ENCODE measurements at places on chromosomes 2 and 18.

DNA sequence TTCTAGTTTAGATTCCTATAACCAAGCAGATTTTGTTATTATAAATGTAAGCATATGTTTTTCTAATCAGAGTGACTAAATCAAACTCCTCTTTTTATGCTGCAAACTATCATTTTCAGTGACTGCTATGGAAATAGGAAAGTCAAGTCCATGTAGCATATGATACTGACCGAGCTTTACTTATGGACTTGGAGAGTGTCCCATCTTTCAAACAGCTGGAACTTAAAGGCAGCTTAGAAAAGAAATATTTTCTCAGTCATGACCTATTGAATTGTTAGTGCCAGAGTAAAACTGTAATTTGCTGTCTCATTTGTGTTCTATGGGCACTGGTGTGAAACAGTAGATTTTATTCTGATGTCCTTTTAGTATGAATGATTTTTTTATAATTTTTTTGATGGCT, 76.7 kb downstream of the PHLPP1 start:
- DNase-seq: no peak

- no peak for DNase-seq
These were observed 688 bp upstream of the WDR33 start for GRCh38 chr2:127811397-127812321.

GRCh38 chr2:240341064-240341463, 94.4 kb upstream of the GPC1 start:
- no peak for DNase-seq

- DNase-seq: no peak
These were observed 381.7 kb downstream of the NUP35 start for GRCh38 chr2:183505911-183506310.

DNA sequence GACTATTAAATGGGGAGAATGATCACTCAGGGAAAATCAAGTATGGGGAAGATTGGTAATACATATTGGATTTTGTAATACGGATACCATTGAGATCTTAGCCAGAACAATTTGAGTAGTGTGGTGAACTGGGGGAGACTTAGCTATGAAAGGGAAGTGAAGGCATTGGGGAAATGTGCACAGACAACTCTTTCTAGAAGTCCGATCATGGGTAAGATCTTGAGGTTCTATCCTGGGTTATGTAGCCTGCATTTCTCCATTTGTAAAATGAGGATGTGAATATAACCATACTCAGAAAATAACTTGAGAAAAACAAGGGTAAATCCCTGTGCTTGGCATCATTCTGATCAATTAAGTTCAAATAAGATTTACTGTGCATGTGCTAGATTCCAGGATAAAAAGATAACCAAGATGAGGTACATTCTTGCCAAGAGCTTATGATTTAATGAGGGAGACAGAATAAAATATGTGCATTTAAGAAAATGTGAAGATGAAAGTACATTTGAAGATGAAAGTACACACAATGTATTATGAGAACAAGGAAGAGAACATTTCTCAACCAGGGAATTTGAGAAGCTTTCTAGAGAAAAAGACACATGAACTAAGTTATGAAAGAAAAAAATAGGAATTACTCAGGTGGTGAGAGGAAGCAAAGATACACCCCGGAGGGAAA, 49.5 kb downstream of the SLC40A1 start:
- no peak for DNase-seq

DNA sequence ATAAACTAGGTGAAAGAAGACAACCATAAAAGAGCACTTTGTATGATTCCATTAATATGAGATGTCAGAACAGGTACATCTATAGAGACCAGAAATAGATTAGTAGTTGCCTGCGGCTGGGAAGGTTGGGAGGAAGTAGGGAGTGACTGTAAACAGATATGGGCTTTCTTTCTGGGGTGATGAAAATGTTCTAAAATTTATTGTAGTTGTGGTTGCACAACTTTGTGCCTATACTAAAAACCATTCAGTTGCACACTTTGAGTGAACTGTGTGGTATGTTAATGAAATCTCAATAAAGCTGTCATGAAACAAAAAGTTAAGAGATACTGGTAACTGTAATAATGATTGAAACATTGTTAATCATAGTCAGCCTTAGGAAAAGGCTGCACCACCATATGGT, 152.7 kb upstream of the ALPP start:
- DNase-seq: no peak

DNA sequence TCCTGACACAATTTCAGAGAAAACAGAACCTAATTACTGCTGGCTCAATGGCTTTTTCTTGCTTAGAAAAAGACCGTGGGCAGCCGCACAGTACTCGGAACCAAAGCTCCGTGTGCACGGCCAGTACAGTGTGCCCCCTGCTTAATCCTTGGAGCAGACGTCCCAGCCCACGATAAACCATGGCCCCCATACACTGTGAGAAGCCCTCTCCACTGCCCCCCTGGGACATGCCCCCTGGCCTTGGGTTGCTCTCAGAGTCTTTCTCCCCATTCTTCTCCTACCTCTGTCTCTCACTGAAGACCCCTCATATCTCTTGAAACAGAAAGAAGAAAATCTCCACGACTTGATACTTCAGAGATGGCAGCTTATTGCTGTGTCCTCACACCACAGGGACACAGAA, 44.0 kb downstream of the CYP26B1 start:
- DNase-seq: no peak

- no peak for DNase-seq
These were observed 11.1 kb upstream of the EVA1A start for GRCh38 chr2:75571730-75572430.

- DNase-seq: no peak
These were observed 99.0 kb downstream of the SNTG2 start for GRCh38 chr2:1049691-1050090.

- DNase-seq: no peak
These were observed 1286.2 kb downstream of the SUCLG1 start for GRCh38 chr2:83172841-83173240.

GRCh38 chr2:159613091-159613490, 3.3 kb downstream of the BAZ2B start:
- no peak for DNase-seq

GRCh38 chr18:9542924-9543323, 67.6 kb downstream of the RALBP1 start:
- no peak for DNase-seq

DNA sequence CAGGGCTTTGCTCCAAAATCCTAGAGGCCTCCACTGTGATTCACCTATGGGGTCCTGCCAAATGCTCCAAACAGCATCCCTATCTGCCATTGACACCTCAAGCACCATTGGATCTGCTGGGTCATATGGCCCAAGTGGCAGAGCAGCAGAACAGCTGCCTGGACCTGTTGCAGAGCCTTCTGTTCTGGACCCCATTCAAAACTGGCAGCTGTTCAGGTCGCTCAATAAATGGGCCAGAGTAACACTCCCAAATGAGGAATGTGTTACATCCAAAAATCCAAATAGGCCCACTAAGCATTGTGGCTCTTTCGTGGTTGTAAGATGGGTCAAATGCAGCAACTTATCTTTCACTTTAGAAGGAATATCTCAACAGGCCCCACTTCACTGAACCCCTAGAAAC, 783.6 kb downstream of the DCDC2C start:
- no peak for DNase-seq

GRCh38 chr2:25365241-25365640, 23.5 kb upstream of the DNMT3A start:
- DNase-seq: no peak

DNA sequence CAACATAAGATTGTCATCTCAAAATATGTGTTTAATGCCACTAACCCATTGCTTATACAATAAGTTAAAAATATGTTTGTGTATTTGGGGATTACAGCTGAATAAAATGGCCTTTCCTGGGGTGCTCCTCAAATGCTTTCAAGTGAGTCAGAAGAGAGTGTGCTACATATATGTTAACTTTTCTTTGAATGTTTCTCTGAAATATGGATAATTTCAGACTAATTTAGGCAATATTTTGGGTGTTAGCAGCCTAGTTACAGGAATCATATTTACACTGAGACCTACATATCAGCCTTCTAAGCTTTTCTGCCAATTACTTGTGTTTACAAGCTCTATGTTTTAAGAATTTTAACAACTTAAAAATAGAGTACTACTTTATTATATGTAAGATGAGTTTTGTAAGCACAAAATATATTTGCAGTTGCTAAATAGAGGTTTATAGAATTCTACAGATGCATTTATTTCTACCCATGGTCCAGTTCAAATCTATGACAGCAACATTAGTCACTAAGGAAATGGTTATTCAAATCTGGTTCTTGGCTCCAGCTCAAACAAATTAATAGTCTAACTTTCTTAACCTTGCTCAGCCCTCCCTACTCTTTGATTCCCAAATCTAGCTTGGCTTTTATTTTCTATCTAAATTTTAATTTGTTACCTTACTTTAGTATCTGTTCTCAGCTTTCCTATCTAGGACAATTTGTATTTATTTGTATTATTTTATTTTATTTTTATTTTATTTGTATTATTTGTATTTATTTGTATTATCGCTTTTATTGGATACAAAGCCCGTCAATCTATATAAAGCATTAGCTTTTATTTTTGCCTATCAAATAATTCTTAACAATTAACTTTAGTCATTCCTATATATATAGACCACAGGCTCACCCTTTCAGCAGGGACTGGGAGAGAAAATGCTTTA, 48.9 kb downstream of the FSIP2 start:
- no peak for DNase-seq

DNA sequence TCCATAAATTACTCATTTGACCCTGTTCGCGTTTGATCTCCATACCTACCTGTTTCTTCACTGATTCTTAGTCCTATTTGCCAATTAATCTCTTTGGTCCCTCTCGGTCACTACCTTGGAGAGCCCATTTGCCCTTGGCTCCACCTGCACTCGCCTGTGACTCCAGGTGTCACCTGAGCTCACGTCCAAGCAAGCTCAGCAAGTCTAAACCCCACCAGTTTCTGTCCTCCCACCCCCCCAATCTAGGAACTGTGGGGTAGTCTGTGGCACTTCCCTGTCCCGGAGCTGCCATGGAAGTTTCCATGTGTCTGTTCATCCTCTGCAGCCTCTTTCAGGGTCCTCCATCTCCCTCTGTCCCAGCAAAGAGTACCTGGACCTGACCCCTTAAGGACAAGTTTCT, 68.1 kb upstream of the BCL2L11 start:
- DNase-seq: no peak

DNA sequence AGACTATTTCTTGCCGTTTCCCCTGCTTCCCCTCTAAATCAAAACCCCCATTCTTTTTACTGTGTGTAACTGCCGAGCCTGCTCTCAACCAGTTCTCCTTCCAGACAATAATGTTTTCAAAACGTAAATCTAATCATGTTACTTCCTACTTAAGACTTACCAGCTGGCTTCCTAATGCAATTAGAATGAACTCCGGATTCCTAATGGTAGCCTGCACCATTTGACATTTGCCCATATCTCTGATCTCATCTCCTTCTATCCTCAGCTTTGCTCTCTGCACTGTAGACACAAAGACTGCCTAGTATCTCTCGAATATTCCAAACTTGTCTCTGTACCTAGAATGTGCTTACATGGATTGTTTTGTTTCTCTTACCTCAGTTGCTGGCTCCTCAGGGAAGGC, 12.9 kb downstream of the TTL start:
- no peak for DNase-seq

- DNase-seq: no peak
These were observed 25.4 kb upstream of the ATP5MC3 start for GRCh38 chr2:175206866-175207265.

DNA sequence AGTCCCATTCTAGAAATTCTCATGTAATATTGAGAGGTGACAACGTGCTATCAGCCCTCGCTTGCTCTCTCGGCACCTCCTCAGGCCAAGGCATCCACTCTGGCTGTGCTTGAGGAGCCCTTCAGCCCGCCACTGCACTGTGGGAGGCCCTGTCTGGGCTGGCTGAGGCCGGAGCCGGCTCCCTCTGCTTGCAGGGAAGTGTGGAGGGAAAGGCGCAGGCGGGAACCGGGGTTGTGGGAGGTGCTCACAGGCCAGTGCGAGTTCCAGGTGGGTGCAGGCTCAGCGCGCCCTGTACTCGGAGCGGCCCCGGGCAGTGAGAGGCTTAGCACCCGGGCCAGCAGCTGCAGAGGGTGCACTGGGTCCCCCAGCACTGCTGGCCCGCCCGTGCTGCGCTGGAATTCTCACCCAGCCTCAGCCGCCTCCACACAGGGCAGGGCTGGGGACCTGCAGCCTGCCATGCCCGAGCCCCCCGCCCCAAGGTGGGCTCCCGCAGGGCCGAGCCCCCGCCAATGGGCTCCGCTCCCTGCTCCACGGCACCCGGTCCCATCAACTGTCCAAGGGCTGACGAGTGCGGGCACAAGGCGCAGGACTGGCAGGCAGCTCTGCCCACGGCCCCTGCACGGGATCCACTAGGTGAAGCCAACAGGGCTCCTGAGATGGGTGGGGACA, 1680.6 kb upstream of the LRRTM1 start:
- DNase-seq: no peak

DNA sequence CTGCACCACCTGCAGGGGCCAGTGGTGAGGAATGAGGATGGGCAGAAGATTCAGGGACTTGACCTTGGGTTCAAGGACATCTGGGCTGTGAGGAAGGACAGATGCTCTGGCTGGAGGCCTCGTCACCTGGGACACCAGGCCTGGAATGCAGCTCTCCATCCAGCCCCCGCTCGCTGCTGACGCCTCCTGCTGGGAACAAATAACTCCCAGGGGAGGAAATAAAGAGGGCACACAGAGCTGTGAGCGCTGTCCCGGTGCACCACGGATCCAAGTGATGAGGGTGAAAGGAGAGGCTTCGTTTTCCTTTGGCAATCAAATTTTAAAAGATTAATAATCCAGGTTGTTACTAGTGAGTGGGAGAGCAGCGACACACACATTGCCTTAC, 368.0 kb upstream of the MYT1L start:
- no peak for DNase-seq

DNA sequence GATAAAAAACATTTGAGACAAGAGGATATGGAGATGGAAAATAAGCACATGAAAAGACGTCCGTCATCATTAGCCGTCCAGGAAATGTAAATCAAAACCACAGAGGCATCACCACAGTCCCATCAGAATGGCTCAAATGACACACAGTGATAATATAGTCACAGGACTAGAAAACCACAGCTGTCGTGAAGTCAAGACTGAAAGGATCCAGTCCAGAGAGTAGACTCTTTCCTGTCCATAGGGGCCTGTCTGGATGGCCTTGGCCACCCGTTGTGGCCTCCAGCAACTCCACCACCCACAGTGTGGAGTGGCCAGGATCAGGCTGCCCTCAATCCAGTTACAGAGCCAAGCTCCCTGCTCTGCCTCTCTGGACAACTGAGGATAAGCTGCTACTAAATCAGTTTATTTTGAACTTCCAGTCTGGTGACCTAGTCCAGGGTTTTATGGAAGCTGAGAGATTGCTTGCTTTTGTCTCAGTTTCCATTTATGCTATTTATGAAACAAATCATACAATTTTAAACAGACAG, 60.4 kb downstream of the RHOB start:
- no peak for DNase-seq

DNA sequence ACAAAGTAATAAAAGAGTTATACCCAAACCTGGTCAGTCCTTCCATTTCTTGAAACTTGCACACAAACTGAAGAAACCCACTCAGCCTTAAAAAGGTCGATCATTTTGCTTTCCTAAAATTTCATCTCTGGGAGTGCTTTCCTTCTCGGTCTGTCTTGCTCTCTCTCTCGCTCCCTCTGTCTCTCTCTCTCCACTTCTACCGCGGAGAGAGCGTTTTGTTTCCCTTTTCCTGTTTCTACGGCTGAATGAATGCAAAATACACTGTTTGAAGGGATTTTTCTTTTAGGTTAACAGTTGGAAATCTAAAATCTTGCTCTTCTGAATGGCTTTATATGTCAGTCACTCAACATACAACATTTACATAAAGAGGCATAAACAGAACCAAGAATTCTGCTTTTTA, 424.2 kb downstream of the TGIF1 start:
- no peak for DNase-seq

- no peak for DNase-seq
These were observed 83.1 kb downstream of the SOCS6 start for GRCh38 chr18:70371908-70372307.

Measured in stimulated activated CD8-positive, alpha-beta memory T cell treated with anti-CD3 and anti-CD28 coated beads, Interleukin-4, amount 100 ng/mL, for 4 hours (primary cell).